ENCODE measurements at places on chromosomes 2 and 18. TPM values are rescaled to one million over a fixed set of nuclear protein-coding genes. Genes with fewer than 3 reads are reported as not detected.

The CABYR gene
- total RNA-seq, result 4.1 TPM

The RAPGEF4 gene
- 3.2 TPM for total RNA-seq

The TRIM43 gene
- total RNA-seq, result not detected

DNA sequence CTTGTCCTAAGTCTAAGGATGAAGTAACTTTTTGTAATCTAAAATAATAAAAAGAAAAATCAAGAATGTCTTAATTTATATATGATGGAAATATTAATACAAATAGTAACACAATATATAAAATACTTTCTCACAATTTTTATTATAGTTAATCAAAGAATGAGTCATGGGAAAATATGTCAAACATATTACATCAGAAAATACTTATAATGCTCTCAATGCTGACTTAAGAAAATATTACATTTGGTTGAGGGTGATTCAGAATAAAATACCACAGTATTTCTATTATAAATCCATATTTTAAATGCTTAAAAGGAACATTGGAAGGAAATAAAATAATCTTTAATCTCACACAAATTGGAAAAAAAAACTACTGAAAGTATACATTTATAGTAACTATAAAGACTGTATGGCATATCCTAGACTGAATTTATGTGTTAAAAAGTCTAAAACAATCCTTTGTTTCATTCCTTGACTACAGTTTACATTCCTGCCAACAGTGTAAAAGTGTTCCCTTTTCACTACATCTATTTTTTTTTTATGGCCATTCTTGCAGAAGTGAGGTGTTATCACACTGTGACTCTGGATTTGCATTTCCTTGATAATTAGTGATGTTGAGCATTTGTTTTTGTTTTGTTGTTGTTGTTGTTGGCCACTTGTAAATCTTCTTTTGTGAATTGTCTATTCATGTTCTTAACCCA, 1573.5 kb upstream of the ACVR2A start:
- no peak for DNase-seq

DNA sequence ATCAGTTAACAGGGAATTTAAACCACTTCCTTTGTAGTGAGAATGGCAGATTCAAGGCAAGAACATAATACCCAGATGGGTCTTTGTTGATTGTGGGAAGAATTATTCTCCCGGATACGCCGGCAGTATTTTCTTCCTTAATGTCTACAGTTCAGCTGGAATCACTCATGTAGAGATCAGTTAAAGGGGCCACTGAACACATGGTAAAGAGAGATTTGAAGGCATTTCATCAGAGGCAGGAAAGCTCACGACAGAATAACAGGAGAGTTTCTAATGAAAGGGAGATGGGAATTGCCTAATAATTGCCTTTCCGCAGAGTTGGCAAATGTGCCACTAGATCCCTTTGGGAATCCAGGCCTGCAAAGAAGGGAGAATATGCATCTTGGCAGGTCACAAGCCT, 327.7 kb upstream of the ZNF804A start:
- DNase-seq, result no peak

- peak; percentile 99 for DNase-seq
Observed at GRCh38 chr18:57813245-57813644, 10.1 kb upstream of the ATP8B1 start.

- DNase-seq, result peak; percentile 20
Observed at GRCh38 chr2:150339951-150340350, 147.5 kb downstream of the RND3 start.

DNA sequence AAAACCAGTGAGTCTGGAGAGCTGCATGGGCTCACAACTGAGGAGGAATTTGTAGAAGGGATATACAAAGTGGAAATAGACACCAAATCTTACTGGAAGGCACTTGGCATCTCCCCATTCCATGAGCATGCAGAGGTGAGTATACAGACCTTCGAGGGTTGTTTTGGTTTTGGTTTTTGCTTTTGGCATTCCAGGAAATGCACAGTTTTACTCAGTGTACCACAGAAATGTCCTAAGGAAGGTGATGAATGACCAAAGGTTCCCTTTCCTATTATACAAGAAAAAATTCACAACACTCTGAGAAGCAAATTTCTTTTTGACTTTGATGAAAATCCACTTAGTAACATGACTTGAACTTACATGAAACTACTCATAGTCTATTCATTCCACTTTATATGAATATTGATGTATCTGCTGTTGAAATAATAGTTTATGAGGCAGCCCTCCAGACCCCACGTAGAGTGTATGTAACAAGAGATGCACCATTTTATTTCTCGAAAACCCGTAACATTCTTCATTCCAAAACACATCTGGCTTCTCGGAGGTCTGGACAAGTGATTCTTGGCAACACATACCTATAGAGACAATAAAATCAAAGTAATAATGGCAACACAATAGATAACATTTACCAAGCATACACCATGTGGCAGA, 3.6 kb downstream of the TTR start:
- DNase-seq, result no peak

GRCh38 chr2:74824679-74825078, 9.2 kb upstream of the HK2 start:
- no peak for DNase-seq

DNA sequence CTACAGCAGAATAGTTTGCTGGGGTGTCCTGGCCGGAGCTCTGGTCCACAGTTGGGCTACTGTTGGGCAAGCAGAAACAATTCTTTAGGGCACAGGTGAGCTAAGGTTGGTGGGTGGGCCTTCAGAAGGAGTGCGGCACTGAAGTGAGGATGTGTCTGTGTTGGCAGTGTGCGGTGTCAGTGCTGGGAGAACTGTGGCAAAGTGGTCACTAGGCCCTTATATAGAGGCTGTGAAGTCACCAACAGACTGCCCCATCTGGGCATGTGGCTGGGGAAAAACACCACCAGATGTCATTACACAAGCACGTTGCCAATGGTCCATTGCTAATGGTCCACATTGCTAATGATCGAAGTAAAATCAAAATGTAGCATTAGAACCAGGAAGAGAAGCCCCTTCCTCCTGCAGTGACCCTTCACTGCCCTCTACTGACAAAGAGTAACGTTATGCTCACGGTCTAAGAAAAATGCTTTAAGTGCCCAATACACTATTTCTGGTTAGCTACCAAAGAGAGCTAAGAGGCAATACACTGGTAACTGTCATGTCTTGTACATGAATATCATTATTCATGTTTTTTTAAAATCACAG, 21.3 kb downstream of the SCN1A start:
- peak; percentile 23 for DNase-seq

All from IMR-90 (cell line).